ENCODE measurements at places on chromosomes 4 and X.

GRCh38 chrX:81367291-81367690, 165.4 kb downstream of the SH3BGRL start:
- DNase-seq = no peak

- DNase-seq = no peak
These were observed 5.0 kb upstream of the RPS6KA3 start for GRCh38 chrX:20271730-20272129.

- no peak for DNase-seq
These were observed 178.7 kb upstream of the ATOH1 start for GRCh38 chr4:93649828-93650227.

DNA sequence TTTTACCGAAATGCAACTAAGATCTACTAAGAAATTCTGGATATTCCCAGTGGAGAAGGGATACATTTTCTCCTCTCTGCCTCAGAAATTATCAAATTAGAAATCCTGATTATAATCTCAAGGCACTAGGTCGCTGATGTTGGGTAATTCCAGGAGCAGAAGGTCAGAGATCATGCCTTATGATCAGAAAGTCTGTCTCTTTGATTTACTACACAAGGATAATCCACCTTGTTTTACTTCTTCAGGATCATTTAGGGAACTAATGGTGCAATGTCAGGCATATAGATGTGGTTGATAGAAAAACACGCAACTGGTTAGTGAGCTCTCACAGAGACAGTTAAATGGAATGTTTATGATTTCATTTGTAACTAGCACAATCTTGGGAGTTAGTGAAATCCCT, 1069.7 kb downstream of the STIM2 start:
- DNase-seq = no peak

DNA sequence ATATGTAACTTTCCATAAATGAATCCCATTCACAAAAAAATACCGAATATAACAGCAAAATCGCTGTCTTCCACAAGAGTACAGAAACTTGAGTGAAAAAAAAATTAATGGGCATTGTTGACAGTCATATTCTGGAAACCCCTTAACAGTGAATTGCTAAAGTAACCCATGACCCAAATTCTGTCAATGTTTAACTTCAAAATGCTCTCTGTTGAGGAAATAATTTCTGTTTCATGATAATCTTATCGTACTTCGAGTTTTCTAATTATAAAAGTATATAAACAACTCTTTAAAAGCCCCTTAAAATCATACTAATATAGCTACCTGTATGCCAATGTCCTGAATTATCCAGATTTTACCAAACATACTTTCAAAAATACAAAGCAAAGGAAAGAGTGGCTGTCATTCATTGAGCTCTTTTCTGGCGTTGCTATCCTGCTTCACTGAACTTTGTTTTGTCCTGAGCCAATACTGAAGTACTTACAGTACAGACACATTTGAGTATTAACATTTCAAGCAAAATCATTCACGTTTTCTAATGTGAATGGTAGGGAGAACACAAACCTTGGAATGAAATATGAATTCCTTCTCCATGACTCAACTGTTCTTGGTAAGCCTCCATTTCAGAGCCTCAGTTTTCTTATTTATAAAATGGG, 2.4 kb downstream of the XAGE3 start:
- DNase-seq = no peak

GRCh38 chrX:40579141-40579540, 1.6 kb upstream of the ATP6AP2 start:
- no peak for DNase-seq
